ENCODE measurements at places on chromosomes 5 and 9.

DNA sequence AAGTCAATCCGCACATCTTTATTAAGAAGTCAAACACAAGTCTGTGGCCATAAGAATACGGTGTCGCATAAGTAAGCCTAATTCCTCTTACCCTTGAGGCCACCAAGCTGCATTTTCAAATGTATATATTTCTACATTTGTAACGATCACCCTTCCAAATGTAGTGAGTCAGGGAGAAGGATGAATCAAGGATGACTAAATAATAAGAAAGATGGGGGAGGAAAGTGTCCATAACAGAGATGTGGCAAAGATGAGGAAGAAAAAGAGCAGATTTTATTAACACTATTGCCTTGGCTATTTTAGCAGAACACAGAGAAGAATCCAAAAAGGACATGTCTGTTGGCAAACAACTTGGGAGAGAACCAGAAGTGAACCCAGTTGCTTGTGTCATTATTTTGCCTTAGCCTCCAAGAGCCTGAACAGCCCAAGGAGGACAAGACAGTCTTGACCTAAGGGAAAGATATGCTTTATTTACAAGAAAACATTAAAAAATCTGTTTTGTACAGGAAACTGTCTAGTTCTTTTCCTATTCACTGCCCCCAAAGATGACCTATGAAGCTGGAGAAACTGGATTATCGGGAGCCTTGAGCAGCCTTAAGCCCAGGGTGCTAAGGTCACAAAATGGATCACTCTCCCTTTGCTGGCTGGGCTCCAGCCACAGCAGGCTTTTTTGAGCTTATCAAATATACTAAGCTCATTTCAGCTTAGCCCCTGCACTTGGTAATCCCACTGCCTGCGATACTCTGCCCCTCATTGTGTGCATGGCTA is 101.5 kb downstream of the PLCXD3 start:
- DNase-seq = no peak

DNA sequence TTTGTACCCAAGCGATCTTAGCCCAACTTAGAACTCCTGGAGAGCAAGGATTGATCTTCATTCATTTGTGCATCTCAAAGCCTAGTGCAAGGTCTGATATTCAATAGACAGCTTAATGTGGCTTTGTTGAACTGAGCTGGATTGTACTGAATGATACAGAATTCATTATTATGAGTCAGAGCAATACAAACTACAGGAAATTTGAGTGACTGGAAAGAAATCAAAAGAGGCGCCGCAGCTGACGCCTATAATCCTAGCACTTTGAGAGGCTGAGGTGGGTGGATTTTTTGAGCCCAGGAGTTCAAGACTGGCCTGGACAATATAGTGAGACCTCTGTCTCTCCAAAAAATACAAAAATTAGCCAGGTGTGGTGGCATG is 58.6 kb downstream of the ENC1 start:
- DNase-seq = no peak

- DNase-seq = no peak
Measured at GRCh38 chr5:96903300-96903699, 27.0 kb downstream of the ERAP2 start.

GRCh38 chr5:142295960-142296860 is 28.6 kb downstream of the SPRY4 start:
- no peak for DNase-seq

DNA sequence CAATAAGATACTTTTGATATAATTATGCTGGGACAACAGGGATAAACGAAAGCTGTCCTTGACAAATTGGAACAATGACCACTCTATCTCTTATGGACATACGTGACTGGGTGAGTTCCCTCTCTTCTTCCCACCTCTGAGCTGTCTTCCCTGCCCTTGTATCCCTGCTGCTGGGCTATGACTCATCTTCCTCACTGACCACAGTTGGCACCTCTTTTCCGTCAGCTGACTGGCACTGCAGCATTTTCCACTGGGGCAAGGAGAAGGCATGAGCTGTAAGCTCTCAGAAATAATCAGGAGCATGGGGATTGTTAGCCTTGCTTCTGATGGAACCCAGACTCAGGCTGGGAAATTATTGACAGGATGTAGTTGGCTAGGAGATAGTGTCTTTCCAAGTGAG is 48.7 kb downstream of the PCSK1 start:
- DNase-seq = no peak

- no peak for DNase-seq
Measured at GRCh38 chr5:155103146-155103545, 89.6 kb downstream of the KIF4B start.

DNA sequence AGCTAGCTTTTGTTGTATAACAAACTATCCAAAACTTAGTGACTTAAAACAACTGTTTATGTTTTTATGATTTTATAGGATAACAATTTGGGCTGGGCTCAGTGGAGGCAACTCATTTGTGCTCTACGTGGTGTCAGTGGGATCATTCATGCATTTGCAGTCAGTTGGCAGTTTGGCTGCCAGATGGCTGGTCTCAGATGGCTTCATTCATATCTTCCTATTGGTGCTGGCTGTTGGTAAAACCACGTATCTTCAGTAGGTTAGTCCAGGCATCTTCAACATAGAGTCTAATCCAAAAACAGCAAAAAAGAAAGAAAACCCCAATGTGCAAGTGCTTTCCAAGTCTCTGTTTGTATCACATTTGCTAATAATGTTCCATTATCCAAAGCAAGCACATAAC is 51.7 kb upstream of the RIC1 start:
- DNase-seq = no peak

GRCh38 chr5:31626604-31627234 is 12.2 kb upstream of the PDZD2 start:
- DNase-seq = no peak

DNA sequence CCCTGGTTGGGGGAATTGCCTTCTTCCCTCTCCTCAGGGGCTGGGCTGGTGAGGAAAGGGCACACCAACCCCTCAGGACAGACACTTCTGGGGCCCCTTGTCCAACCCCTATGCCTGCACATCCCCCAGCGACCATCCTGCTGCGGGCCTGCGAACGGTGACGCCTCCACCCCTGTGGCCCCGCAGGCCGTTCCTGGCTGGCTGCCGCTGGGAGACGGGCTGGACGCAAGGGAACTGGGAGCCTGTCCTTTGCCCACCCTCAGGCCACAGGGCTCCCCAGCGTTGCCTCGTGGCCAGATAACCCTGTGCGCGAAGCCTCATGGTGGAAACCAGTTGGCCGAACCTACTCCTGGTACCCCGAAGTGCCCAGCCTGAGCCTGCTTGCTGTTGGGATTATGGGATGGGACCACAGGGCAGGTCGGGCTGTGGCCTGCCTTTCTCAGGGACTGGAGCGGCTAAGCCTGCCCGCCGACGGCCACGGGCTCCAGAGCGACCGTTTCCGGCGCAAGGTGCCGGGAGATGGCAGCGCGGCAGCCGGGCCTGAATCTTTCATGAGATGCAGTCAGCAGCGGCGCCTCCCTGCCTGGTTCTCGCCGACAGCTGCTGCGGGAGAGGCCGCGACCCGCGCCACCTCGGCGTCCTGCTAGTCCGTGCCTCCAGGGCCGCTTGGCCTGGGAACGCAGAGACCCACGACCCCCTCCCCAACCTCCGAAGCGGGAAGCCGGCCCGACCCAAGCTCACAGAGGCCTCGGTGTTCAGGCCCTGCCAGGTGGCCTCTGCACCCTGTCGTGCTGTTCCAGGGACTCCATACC is 6.5 kb upstream of the PITX1 start:
- no peak for DNase-seq

- no peak for DNase-seq
Measured at GRCh38 chr9:217950-218349, 3.3 kb downstream of the DOCK8 start.

- DNase-seq = no peak
Measured at GRCh38 chr5:76376148-76376865, 26.8 kb upstream of the IQGAP2 start.

DNA sequence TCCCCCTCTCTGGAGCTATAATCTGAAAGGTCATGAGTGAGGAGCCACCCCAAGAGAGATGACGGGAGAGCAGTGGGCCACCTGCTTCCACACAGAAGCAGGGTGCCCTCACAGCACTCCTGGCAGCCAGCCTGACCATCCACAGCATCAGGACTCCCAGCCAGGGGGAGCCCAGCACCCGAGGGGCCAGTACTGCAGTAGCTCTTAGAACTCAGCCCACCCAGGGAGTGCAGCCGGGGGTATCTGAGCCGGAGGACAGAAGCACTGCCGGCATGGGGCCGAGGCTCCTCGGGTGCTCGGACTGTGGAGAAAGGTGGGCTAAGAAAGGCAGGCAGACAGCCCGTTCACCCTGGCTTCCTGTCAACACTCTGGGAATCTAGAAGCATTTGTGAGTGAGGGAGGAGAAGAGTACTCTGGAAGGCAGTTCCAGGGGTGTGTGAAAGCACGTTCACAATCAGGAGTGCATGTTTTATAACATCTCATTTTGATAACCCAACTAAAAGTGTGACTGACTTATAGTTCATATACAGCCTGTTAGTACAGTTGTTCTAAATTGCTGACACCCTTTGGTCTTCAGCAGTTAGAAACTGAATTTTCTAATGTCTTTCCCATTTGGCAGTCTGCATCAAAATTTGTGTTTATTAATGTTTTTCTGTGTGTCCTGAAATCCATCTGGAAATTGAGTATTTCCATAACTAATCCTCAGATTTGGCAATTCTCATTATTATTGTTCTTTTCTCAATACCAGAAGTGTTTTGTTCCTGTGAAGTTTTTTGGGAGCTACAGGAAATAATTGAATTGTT is 25.9 kb upstream of the ASPN start:
- DNase-seq = no peak

- no peak for DNase-seq
Measured at GRCh38 chr5:162323466-162323865, 255.9 kb downstream of the GABRG2 start.

DNA sequence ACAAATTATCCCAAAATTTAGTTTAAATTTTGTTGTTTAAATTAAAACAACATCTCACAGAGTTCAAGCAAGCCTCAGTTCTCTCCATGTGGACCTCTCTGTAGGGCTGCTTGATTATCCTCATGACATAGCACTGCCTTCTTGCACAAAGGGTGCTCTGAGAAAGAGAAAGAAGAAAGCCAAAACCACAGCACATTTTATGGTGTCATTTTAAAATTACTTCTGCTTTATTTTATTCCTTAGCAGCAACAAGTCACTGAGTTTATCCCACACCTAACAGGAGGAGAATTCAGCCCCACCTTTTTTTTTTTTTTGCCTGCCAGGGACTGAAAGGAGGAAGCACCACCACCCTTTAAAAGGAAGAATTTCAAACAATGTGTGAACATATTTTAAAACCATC is 12.8 kb upstream of the KCNV2 start:
- no peak for DNase-seq

DNA sequence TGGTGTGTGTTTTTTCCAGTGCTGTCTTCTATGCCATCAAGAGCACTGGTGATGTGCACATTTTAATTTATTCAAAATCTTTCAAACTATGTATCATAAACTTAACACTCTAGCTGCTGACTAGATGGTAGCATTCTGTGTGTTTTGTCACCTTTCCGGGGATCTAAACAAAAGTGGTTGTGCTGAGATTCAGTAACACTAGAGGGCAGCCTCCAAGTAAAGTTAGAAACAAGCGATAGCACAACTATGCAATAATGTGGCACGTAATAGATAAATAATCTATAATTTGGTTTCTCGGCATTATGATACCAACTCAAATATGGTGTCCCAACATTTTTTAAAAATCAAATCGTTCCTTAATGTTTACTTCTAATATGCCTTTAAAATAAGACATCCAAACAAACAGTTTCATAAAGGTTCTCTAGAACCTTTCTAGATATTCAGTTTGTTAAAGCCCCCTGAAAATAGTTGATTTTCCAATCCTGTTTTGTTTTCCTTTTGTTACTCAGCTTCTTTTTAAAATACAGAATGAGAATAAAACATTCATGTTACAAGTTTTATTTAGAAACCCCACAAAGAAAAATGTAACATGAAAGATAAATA is 16.9 kb downstream of the SEMA6A start:
- DNase-seq = no peak

- DNase-seq = no peak
Measured at GRCh38 chr5:180803181-180804128, 849 bp upstream of the MGAT1 start.

- DNase-seq = no peak
Measured at GRCh38 chr9:69740872-69741505, 18.8 kb downstream of the PTAR1 start.

- no peak for DNase-seq
Measured at GRCh38 chr9:20872340-20872977, 159.0 kb downstream of the HACD4 start.

- DNase-seq = no peak
Measured at GRCh38 chr5:178786859-178787499, 56.5 kb upstream of the ZNF354A start.

DNA sequence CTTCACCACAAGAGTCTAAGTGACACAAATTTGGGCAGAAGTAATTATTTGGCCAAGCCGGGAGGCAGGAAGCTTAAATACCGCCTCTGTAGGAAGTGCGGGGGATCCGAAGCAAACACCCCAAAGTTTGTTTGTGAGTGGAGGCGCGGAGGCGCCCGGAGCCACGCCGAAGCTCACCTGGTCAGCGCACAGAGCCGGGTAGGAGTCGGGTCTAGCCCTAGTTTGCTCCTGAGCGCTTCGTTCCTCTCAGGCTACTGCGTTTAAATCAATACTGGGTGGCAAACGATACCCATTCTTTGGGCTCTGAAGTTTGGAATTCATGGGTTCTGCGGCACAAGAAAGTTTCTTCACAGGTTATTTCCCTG is 855 bp downstream of the MCC start:
- no peak for DNase-seq

DNA sequence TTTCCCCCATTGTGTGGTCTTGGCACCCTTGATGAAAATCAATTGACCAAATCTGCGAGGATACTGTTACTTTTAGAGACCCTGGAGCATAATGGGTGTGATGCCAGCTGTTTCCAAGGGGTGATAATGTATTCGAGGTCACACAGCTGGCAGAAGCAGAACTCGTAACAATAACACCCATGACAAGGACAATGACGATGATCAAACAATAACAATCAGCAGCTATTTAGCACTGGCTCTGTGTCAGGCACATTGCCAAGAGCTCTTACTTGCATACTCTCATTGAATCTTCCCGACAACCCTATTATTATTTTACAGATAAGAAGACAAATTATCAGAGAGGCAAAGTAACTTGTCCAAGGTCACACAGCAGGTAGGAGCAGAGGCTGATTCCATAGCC is 223.7 kb upstream of the MSX2 start:
- DNase-seq = no peak

Measured in NCI-H774 (cell line).